ENCODE measurements at places on chromosomes 7 and 10.

- DNase-seq: no peak
Measured at GRCh38 chr10:3926675-3927525, 141.9 kb upstream of the KLF6 start.

DNA sequence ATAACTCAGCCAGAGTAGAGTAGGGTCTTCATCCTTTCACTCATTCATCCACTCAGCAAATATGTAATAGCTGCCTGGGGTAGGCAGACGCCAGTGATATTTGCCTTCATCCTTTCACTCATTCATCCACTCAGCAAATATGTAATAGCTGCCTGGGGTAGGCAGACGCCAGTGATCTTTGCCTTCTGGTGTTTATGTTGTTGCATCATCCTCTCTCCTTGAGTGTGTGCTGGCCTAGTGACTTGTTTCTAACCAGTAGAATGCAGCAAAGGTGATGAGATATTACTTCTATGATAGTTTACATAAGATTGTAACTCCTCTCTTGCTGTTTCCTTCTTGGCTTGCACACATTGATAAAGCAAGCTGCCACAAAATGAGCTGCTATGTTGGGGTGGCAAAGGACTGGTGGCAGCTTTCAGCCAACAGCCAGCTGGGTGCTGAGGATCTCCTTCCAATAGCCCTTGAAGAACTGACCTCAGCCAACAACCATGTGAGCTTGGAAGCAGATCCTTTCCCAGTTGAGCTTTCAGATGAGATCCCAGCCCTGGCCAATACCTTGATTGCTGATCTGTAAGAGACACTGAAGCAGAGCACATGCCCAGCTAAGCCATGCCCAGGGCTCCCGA, 23.2 kb upstream of the MTPN start:
- no peak for DNase-seq

DNA sequence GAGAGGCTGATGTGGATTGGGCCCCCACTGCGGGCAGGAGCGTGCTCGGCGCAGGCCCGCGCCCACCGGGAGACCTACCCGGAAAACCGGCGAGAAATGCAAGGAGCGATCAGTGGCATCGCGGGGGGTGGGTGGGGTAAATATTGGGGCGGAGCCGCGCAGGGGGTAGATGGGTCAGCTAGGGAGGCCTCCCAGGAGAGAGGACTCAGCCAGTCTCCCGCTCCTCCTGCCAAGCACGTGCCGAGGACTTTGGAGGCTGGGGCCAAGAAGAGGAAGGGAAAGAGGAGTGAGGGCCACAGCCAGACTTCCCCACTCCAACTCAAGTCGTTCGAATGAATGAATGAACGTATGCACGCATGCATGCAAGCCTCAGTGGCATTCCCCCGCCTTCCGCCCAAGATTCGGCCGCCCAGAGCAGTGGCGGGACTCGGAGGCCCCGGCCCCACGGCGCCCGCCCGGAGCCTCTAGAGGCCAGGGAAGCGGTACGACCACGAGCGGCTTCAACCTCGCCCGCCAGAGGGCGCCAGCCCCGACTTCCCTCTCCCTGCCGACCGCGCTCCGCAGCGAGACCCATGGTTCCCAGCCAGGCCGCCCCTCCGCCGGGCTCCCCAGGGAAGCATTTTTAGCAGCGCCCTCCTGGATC, 3.6 kb downstream of the NPM3 start:
- peak; percentile 75 for DNase-seq

DNA sequence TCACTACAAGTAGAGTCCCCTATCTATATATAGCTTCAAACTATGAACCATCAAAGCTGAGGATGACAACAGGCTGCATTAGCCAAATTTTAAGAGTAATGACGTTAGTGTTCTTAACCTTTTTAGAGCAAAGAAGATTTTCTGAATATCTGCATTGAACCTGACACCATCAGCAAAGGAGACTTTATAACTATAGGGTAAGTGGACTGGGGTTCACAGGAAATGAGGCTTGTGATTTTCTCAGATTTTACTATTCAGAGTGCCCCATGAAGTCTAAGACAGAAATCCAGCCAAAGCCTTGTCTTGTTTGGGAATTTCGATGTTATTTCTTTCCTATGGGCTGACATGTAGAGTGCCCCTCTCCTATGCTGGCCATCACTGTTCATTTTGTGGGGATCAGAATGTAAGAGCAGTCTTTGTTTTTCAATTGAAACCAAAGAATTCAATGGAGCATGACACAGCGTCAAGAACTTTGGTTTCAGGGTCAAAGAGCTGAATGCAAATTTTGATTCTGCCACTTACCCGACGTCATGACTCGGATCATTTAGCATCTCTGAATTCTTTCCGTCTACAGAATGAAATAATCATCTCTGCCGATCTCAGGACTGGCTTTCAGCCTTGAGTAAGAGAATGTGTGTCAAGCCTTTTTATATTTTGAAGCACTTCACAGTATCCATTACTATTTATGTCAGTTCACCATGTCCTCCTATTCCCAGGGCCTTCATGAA, 52.7 kb downstream of the DENND11 start:
- DNase-seq: peak; percentile 14

GRCh38 chr7:39342763-39343162, 223.4 kb upstream of the YAE1 start:
- DNase-seq: no peak

DNA sequence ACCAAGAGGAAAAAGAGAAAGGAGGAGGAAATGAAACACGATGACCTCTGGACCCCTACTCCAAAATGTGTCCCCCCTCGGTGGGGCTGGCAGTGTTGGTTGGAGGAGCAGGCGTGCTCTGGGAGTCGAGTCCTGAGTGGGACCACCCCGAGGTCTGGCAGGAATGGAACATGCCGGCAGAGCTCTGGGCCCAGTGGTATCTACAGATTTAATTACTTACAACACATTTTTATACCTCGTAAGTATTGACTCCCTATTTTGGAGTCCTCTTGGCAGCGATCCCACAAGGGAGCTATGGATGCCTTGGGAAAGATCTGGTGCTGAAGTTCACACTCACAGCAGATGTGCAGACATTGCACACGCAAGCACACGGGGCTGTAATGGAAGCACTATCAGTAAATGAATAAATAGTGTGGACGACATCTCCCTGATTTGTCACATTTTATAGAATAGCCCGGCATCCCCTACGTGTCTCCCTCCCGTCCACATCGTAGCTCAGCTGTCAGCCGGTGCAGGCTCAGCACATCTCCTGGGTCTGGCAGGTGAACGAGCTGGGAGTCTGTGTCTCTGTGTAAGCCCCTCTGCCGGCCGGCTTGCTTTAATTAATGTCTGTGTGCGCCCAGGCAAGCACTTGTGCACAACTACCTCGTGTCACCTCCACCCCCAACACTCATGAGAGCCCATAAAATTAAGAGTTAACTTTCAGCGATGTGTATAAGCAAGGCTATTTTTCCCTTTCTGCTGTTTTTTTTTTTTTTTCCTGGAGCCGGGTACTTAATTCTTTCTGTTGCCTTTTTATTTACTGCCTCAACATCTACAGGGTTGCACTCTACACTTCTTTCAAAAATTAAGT, 603.2 kb downstream of the LRMDA start:
- no peak for DNase-seq

DNA sequence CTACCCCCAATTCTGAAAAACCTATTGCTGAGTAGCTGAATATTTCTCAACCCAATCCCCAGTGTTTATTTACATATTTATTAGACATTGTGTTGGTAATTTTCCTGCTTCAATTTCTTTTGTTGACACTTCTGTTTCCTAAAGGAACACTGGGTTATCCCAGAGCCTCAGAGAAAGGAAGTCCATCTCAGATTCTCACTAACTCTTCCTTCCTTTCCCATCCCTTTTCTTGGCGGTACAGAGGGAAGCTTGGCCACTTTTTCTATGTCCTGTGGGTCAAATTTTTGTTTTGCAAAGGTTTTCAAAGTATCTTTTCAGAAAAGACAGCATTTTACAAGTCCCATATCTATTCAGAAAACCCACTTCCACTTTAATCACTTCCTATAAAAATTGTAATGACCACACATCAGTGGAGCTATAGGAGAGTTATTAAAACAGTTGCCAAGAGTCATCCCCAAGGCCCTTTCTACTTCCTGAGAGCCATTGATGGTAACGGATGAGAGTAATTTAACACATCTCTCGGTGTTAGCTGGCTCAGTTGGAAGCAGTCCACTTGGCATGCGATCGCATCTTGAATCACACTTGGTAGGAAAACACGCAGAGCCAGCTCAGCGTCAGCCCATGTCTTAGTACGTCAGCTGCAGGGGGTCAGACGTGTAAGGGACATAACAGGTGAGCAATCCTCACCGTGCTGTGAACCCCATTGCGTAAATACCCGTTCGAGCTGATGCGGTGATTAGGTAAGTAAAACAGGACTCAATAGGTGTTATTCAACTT, 231.1 kb upstream of the ADARB2 start:
- DNase-seq: no peak

DNA sequence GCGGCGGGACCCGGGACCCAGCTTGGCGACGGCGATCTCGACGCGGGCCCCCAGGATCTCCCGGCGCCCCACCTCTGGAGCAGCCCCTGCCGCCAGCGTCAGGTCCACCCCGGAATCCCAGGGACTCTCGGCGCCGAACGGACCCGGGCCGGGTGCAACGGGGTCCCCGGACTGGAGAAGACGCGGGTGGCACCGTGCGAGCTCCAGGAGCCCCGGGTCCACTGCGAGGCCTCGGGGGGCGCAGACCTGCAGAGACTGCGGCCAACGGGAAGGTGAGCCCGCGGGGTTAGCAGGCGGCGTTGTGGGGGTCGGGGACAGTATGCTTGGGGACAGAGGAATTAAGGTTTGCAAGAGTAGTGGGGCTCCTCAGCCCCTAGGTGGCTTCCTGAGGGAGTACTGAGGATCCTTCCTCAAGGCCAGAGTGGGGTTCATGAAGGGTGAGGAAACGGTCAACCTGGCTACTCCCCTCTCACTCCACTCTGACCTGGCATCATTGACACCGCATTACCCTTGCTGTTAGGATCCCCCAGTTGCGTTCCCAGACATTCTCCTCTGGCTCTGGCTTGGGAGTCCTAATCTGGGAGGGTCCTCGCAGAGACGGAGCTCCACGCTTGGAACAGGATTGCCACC, 353 bp downstream of the EPHB6 start:
- DNase-seq: no peak

DNA sequence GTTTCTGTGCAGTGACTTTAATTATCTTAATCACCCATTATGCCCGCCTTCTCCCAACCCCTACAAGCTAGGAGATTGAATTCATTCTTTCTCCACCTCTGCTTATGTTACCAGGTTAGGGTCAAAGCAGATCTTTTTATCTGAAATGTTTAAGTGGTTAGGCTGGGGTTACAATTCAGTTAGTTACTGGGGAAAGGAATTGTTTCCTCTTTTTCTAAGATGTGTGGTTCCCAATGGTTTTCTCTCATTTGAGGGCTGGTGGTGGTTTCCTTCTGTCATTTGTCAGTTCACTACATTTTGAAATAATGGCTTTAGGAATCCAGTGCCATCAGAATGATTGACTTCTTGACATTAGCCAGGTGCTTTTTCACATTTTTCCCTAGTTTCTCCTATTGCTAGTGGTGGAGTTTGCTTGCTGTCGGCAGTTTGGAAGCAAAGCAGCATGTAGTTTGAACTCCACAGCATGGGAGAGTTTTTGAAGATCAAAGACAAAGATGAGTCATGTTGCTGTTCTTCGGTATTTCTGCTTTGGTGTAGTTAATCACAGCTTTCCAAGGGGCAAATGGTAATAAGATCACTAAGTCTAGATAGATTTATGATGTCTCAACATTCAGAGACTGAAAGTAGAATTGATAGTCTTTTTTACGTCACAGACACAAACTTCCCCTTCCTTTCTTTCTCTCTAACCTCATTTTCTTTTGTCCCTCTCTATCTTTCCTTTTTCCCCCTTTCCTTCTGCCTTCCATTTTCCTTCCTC, 168.2 kb downstream of the SND1 start:
- DNase-seq: no peak

DNA sequence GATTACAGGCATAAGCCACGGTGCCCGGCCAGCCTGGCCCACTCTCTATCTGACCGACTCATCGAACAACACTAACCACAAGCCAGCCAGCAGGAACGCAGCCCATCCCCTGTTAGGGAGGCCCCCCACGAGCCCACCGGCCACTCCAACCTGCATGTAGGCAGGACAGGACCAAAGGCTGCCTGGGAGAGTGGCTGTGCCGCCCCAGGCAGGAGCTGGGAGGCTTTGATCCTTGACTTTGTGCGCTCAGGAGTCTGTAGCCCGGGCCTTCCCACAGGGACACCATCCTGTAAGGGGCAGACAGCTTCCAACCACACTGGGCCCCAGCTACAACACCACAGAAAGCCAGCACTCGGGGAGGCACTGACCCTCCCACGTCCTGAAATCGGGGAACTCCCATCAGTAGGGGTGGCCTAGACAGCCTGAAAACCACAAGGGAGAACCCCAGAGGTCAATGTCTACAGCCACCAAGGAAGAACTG, 29.4 kb downstream of the GRID1 start:
- DNase-seq: peak; percentile 30

DNA sequence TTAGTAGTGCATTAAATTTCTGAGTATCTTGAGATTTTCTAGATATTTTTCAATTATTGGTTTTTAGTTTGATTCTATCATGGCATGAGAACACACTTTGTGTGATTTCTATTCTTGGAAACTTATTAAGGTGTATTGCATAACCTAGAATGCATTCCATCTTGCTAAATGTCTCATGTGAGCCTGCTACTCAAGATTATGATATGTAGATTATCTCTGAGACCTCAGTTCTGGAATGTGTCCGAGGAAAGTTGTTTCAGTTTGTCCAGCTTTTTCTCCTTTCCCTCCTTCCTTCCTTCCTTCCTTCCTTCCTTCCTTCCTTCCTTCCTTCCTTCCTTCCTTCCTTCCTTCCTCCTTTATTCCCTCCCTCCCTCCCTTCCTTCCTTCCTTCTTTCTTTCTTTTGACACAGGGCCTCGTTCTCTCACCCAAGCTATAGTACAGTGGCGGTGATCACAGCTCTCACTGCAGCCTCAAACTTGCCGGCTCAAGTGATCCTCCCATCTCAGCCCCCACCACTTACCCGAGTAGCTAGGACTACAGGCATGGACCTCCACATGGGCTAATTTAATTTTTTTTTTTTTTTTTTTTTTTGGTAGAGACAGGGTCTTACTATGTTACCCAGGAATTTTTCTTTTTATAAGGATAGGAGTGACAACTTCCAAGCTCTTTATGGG, 7.6 kb downstream of the ITPRID1 start:
- DNase-seq: no peak

GRCh38 chr7:77699056-77699455, 2.8 kb downstream of the RSBN1L start:
- peak; percentile 54 for DNase-seq

DNA sequence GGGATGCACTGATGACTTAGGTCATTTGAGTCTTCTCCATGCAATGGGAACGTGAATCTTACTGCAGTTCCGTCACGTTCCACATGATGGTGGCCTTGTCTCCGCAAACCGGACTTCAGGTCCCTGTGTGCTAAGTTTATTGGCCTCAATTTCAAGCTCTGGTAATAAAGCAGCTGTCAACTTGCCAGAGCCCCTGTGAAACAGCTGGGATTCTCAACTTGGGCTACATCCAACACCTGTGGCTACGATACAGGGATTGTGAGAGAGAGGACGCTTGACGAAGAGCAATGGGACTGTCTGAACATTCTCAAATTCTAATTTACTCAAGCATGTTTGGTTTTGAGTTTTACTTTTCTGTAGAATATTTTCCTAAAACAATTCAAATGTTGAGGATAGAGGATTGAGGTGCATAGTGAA, 174.2 kb downstream of the PTN start:
- no peak for DNase-seq

Measured in GM18507 (cell line).